ENCODE measurements at places on chromosomes 11 and 22.

- no peak for DNase-seq
These were observed 108.5 kb upstream of the USP47 start for GRCh38 chr11:11733246-11733747.

- no peak for DNase-seq
These were observed 21.2 kb downstream of the ARRB1 start for GRCh38 chr11:75330291-75330690.

- no peak for DNase-seq
These were observed 7.9 kb downstream of the INPPL1 start for GRCh38 chr11:72232260-72233055.

GRCh38 chr22:44372611-44373010 is 59.9 kb upstream of the SHISAL1 start:
- no peak for DNase-seq

DNA sequence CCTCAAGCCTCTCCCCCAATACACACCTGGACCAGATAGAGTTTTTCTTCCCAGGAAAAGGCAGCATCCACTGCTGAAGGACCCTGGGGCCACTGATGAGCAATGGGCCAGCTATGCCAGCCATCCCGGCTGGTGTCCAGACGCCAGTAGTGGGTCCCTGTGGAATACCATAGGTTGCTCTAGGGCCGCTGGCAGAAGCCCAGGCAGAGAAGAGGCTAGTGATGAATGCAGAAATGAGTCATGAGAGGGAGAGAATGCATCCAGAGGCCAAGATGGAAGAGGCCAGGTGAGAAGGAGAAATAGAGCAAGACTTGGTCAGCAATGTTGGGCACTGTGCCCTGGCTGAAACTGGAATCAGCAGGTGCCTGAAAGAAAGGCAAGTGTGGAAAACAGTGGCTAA is 8.9 kb downstream of the HPX start:
- DNase-seq, result no peak

DNA sequence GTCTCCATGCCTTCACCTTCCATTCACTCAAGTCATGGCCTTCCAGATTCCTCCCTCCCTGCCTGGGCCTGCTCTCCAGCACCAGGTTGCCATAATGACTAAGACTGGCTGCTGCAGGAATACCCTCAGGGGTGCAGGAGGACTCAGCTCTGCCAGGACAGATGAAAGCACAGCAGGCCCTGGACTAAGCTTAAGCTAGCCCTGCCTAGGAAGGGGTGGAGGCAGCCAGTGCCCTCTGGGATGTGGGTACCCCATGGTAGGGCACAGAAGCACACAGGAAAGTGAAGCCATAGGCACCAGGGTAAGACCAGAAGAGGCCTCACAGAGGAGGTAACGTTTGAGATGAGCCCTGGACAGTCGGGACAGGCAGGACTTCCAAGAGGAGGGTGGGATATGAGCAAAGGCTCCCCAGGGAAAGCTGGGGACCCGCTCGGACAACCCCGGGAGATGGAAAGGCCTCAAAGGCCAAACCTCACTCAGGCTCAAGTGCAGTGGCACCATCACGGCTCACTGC is 3.0 kb upstream of the RIN1 start:
- no peak for DNase-seq

DNA sequence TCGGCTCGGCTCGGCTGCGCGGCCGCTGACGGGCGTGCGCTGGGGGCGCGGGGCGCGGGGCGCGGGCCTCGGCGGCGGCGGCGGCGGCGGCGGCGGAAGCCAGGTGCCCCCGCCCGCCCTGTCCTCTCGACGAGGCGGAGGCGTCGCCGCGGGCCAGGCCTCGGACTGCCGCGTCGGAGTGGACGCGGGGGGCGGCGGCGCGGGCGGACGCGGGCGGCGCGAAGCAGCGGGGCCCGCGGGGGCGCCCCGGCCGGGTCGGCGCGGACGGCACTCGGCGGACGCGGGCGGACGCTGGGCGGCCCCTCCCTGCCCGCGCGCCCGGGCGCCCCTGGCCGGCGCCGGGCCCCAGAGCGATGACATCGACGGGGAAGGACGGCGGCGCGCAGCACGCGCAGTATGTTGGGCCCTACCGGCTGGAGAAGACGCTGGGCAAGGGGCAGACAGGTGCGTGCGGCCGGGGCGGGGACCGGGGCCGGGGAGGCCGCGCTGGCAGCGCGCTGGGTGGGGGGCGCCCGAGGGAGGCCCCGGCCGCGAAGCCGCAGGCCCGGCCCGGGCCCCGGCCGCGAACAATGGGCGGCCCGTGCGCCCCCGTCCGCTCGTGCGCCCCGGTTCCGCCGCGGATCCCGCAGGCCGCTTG is at the start of gene BRSK2:
BRSK2 (plus strand) TSS at position 3 of the 637 bp plus-strand sequence; CDS start at position 354, 351 bp downstream.
- no peak for DNase-seq

GRCh38 chr11:15886866-15887265 is 469.5 kb downstream of the SOX6 start:
- no peak for DNase-seq
